ENCODE measurements at places on chromosomes 7 and 10. TPM values are rescaled to one million over a fixed set of nuclear protein-coding genes. Genes with fewer than 3 reads are reported as not detected.

Gene HOXA3
- 5.4 TPM for total RNA-seq

Gene ITIH2
- total RNA-seq, result not detected

Gene CALCR
- not detected for total RNA-seq

Gene WIPF3
- total RNA-seq, result not detected

Gene HECW1
- not detected for total RNA-seq

Gene CYP26C1
- 1.4 TPM for total RNA-seq

Gene LIPF
- not detected for total RNA-seq

Gene PWWP2B
- 10.7 TPM for total RNA-seq

Gene THSD7A
- total RNA-seq, result 28.3 TPM

Gene IDE
- 34.9 TPM for total RNA-seq

Gene ELN
- 12.4 TPM for total RNA-seq

Gene OR2A12
- total RNA-seq, result not detected

Gene SPDYE2B
- total RNA-seq, result not detected

Gene ITPRID1
- total RNA-seq, result not detected

Gene PRF1
- not detected for total RNA-seq

Gene GRM8
- total RNA-seq, result not detected

Gene SLC16A9
- total RNA-seq, result not detected

Gene BAMBI
- total RNA-seq, result 2.7 TPM

Gene FAM25G
- not detected for total RNA-seq

Gene AOAH
- 0.52 TPM for total RNA-seq

Gene CPVL
- 0.33 TPM for total RNA-seq

Gene OPN4
- not detected for total RNA-seq

Gene MNX1
- total RNA-seq, result not detected

Gene POLL
- 7.2 TPM for total RNA-seq

Gene ANKRD1
- 92.0 TPM for total RNA-seq

Gene CTNNA3
- total RNA-seq, result 0.22 TPM

Gene ICA1
- 44.1 TPM for total RNA-seq

Gene SFMBT2
- total RNA-seq, result 0.76 TPM

Gene NKX1-2
- total RNA-seq, result not detected

Gene BUD31
- 82.6 TPM for total RNA-seq

Gene AFAP1L2
- total RNA-seq, result 0.17 TPM

Gene SSC4D
- total RNA-seq, result 0.09 TPM

Gene TMUB1
- total RNA-seq, result 17.0 TPM

Measured in dermis lymphatic vessel endothelial cell (primary cell).